Cerebellar nuclear complex (tissue), 1 donor: ENCODE measurements at places on chromosomes 11 and 22.

DNA sequence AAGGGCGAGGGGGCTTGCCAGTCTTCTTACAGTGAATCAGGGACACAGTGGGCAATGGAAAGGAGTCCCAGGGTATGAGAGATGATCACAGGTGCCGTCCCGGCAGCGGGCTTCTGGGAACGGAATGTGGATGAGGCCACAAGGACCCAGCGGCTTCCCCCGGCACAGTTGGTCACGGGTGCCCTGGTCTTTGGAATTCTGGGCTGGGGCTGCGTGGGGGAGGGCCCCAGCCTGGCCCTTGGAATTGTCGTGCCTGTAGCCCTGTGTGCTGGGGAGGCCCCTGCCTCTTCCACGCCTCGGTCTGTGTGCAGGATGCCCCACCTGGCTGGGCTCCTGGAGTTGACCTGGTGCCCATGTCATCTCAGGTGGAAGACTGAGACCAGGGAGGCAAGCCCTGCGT lies 76.6 kb downstream of the FBLN1 start:
- no peak for DNase-seq

DNA sequence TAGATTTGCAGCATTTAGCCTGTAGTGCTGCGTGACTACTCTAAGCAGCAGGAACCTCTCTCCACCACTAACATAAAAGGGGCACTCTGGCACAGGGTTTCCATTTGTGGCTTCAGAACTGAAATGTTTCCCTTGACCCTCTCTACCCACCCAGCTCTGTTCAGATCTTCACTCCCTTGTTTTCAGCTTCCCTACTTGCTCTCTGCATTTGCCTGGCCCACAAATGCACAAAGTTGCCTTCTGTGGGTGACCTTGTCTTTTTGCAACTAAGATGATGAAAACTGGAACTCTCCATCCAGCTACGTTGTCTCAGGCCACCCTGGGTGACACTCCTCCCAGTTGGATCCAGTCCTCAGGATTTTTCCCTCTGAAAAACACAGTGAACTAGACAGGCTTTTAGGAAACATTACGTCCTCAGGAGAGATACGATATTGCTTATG lies 19.8 kb upstream of the PSMA1 start:
- DNase-seq: peak; percentile 52

GRCh38 chr22:30667494-30668385 lies at the start of gene DUSP18:
DUSP18 (minus strand) TSS chr22:30667875; CDS start chr22:30664003, 3,872 bp downstream.
- peak; percentile 50 for DNase-seq

- no peak for DNase-seq
These were observed 115.9 kb upstream of the GRK3 start for GRCh38 chr22:25448435-25449051.
